RPMI8226 (cell line): ENCODE measurements at places on chromosomes 5 and 9.
A peak's percentile ranks its signal among the peaks of the same experiment; 100 is the strongest.

GRCh38 chr5:172951371-172952033 is 7.7 kb upstream of the RPL26L1 start:
- no peak for DNase-seq

DNA sequence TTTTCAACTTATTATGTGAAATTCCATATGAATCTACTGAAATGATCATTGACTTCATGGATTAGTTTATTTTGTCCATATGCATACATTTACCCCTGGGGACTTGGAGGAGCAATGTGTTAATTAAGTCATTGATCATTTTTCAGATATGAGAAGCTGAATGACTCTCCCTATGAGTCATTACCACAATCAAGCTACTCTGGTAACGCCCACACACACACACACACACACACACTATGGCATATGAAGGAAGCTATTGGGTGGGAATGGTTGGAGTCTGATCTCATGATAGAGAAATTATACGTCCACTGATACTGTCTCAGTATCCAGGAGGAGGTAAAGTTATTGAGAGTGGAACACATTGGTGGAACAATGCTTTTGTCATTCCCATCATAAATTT is 528.9 kb downstream of the AGTPBP1 start:
- no peak for DNase-seq

DNA sequence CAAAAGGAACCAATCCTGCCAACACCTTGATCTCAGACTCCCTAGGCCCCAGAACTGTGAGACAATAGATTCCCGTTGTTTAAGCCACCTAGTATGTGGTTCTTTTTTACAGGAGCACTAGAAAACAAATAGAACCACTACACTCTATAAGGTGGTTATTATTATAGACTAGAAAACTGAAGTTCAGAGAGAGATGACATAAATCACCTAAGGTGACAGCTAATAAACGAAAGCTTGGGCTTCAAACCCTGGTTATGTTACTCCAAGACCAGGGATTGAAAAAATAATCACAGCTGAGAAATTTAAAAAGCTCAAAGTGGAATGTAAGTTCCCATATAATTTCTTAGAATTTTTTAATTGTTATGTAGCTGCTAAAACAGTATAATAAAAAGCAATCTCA is 716.2 kb upstream of the DMAC1 start:
- no peak for DNase-seq

DNA sequence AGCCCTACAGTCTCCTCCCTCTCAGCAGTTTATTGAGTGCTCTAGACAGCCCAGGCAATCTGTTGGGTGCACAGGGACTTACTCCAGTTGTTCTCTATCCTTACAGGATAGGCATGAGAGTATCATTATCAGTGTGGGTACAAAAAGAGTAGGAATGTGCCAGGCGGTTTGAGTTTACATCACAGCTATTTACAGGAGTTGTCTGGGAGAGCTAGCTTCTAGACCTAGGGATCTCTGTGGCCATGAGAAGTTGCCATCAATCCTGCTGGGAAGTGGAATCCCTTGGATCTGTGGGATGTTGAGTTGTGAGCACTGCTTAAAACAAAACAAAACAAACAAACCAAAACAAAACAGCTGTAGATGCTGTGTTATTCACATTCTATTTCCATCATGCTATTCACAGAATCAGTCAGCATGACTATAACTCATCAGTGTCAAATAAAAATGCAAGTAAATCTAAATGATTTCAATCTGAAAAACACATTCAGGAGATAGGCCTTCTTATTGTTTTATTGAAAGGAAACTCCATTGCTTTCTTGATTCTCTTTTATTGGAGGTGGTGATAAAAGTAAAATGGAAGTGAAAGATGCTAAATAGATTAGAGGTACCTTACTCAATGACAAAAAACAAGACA is 552.4 kb upstream of the ZNF608 start:
- DNase-seq, result no peak

DNA sequence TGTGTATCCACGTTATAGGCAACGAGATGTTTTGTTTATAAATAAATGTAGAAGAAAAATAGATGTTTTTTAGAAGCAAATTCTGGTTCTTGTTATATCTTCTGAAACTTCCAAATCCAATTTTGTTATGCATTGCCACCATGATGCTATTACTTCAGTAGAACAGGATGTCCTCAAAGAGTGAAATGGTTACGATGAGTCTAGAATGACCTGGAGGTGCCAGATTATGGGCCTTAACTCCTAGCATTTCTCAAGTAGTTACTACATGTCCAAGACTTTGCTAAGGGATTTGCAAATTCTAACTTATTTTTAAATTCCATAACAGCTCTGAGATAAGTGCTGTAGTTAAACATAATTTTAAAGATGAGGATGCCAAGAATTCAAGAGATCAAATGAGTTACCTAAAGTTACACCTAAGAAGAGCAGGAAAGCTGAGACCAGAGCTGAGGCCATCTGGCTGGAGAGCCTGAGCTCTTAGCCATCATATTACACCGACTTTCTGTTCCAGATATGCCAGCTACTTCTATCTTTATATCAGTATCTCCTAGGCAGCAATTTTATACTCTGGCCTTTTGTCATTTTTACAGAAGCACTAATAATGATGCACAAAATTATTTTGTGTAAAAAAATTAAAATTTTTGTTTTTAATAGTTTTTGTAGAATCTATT is 173.2 kb upstream of the RASEF start:
- DNase-seq, result no peak

DNA sequence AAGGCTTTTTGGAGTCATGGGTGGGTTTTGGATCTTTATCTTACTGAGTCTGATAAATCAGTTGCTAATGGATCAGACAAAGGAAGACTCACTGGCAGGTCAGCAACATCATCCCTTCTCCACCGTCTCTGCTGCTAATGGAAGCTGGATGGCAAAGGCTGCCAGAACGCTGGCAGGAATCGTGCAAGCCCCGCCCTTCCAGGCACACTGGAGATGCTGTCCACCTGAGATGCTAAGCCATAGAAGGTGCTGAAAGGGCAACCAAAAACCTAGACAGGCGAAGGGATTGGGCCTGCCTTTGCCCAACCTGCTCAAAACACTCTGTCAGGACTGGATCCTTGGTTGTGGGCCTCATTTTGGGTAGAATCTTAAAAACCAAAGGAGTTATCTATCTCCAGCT is 139.5 kb upstream of the FSTL4 start:
- DNase-seq, result no peak

DNA sequence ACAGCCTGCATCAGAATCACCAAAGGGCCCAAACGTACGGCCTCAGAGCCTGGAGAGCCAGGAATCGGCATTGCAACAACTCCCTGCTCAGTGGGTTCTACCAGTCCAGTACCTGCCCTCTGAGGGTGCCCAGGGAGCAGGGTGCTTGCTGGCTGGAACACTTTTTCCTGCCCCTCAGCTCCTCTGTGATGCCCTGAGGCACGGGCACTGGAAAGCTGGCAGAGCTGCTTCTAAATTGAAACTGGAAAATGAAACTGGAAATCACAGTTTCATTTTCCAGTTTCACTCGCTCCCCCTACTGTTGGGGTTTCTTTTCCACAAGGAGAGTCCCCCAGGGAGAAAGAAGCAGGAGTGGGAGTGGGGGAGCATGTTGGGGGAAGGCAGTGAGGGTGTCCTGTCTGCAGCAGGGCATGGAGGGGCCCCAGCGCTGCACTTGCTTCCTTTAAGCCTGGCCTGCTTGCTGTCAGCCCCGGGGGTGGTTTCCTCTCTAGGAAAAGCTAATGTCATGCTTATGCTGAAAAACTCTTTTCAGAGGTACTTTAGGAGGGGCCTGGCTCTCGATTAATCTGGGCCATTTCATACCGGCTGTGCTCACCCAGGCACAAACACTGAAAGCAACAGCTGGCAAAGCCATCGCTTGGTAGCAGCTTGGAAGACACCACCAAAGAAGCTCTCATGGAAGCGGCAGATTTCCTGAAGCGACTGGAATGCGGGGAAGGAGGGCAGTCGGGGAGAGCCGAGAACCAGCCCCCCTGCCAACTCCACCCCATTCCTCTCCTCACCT is 26.2 kb downstream of the IRF1 start:
- peak; percentile 62 for DNase-seq

DNA sequence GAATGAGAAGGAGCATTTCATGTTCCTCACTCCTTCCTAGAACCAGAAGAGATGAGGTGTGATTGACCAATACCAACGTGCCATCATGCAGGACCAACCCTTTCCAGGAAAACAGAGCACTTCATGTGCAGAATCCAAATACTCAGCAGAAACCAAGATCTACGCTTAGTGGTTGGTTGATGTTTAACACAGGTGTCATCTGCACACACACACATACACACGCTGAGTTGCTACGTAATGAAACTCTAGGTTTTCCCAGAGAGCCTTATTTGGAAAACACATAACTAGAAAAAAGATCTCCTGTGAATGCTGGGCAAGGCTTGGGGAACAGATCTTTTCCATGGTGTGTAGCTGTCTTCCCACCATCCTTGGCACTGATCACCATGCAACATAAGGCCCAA is 21.1 kb upstream of the ZNF622 start:
- no peak for DNase-seq

DNA sequence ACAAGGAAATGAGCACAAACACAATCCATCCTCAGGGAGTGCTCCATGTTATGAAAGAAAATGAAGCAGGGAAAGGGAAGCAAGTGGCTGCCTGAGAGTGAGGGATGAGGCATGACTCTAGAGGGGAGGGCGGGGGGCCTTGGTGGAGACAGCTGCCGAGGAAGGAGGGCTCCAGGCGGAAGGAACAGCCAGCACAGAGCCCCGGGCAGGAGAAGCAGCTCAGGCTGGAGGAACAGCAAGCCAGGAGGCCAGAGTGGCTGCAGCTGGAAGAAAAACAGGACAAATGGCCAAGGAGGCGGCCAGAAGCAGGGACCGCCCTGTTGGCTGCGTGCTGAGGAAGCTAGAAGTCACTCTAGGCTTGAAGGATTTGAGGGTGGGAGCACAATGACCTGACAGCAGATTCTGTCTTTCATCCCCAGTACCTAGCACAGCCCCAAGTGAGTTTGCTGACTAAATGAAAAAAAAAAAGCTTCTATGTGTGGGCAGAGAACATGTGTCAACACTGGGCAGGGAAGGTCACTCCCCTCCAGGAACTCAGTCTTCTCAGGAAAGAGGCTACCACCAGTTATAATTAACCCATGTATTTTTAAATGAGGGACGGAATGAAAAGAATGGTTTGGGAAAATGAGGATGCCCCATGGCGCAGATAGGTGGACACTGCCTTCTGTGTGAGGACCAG is 142.8 kb downstream of the DCP2 start:
- no peak for DNase-seq

- no peak for DNase-seq
Measured at GRCh38 chr5:150616506-150616905, 24.0 kb upstream of the SYNPO start.

DNA sequence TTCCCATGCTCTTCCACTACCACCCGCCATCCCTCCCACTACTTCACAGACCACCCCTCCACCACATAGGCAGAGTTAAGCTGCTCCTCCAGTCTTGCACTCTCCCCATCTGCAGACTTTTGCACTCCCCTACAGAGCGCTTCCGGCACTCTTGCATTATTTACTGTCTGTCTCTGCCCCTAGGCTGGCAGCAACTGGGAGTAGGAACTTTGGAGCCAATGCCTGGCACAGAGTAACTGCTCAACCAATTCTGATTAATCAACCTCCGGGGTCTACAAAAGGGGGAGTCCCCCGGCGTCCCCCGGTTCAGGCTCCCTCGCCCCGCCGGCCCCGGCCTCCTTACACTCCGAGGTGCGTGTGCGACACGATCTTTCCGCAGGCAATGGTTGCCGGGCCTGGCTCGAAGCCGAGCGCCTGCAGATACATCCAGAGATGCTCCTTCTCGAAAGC is 498 bp downstream of the HAUS6 start:
- DNase-seq, result peak; percentile 51

DNA sequence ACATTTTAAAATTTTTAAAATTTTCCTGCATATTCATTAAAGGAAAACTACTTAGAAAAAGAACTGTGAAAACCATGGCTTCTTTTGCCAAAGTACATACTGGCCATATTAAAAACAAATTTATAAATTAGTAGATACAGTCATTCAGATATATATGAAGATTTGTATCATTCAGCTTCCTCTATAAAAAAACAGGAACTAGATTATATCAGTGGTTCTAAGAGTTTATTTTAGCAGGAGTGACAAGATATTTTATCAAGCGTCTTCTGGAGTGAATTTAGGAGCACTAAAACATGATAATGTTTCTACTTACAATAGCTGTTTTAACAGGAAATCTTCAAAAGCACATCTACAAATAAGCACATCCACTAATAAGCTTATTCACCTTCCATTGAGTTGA is 171.4 kb downstream of the RAPGEF6 start:
- no peak for DNase-seq

- no peak for DNase-seq
Measured at GRCh38 chr5:133360693-133361472, 251.5 kb downstream of the FSTL4 start.

DNA sequence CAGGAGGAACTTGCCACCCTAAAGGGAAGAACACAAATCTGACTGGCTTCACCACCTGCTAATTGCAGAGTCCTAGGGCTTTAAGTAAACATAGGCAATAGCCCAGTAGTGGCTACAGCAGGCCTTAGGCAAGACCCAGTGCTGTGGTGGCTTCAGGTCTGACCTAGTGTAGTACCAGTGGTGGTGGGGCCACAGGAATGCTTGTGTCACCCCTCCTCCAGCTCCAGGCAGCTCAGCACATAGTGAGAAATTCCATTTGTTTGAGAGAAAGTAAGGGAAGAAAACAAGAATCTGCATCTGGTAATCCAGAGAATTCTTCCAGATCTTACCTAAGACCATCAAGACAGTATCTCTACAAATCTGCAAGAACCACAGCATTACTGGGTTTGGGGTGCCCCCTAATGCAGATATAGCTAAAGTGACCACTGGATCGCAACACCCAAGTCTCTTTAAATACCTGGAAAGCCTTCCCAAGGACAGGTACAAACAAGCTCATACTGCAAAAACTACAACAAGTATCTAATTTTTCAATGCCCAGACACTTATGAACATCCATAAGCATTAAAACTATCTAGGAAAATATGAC is 102.6 kb upstream of the TRPM3 start:
- DNase-seq, result no peak

DNA sequence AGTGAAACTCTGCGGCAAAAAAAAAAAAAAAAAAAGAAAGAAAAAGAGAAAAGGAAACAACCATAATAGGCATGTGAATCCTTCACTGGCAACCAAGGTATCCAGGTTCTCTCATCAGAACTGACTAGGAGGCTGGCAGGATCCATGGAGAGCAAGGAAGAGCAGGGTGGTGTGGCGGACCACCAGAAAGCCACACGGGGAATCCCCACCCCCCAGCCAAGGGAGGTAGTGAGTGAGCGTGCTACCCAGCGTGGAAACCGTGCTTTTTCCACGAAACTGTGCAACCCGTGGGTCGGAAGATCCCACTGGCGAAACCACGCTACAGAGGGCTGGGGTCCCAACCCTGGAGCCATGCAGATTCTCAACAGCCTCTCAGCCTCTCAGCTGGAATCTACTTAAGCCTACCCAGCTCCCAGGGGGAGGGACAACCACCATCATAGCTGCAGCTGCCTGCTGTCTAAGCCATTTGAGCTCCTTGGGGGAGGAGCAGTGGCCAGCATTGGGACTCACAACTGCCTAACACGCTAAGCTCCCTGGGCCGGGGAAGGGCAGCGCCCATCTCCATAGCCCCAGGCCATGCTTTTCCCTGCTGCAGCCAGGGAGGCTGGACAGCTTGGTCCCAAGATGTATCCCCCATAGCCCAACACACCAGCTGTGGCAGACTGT is 91.6 kb downstream of the PRELID2 start:
- DNase-seq, result no peak
